Activated gamma-delta T cell treated with anti-CD3 and anti-CD28 coated beads, Interleukin-2, amount 50 U/mL, for 16 hours (primary cell): ENCODE measurements at places on chromosomes 6 and 20.

GRCh38 chr6:148375401-148375800, 32.8 kb downstream of the SASH1 start:
- no peak for DNase-seq

DNA sequence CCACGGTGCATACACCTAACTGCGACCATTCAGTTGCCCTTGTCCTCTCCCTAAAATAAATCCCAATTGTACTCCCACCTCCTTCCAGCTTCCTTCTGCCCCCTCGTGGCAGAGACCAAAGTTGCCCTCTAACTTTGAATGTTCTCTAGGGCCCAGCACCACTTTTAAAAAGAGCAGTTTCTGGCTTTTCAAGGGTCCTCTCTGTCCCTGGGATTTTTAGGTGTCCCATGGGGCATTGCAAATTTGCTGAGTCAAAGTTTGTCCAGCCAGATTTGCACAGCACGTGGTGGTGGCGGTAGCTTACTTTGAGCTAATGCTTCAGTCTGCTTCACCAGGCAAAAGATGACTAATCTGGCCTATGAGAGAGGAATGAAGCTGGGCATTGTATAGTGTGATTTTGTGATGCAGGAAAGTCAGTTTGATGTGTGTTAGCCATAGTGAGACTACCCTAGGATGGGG, 100.2 kb downstream of the PERP start:
- no peak for DNase-seq

GRCh38 chr6:106145741-106146227, 59.6 kb downstream of the PRDM1 start:
- no peak for DNase-seq

- no peak for DNase-seq
These were observed 231.5 kb upstream of the ID4 start for GRCh38 chr6:19605624-19606023.

- DNase-seq, result no peak
These were observed 8.3 kb downstream of the LRRN4 start for GRCh38 chr20:6045566-6045965.

DNA sequence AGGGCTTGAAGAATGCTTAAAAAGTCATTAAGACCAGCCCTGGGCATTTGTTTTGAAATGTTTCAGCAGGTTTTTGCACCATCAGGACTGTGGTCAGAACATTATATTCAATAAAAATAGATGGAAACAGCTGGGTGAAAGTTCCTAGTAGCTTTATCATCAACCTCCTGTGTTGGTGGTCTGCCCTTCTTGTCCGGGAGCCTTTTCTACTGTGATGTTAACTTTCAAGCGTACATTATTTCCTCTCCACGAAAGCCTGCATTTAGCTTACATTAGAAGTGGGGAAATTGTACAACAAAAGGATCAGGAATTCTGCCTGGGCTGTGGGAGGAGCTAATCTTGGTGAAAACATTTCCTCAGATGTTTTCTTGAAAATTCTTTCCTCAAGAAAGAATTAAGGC, 71.1 kb downstream of the LAMA4 start:
- no peak for DNase-seq

- DNase-seq, result no peak
These were observed 253.7 kb upstream of the RUNX2 start for GRCh38 chr6:45074439-45074838.

DNA sequence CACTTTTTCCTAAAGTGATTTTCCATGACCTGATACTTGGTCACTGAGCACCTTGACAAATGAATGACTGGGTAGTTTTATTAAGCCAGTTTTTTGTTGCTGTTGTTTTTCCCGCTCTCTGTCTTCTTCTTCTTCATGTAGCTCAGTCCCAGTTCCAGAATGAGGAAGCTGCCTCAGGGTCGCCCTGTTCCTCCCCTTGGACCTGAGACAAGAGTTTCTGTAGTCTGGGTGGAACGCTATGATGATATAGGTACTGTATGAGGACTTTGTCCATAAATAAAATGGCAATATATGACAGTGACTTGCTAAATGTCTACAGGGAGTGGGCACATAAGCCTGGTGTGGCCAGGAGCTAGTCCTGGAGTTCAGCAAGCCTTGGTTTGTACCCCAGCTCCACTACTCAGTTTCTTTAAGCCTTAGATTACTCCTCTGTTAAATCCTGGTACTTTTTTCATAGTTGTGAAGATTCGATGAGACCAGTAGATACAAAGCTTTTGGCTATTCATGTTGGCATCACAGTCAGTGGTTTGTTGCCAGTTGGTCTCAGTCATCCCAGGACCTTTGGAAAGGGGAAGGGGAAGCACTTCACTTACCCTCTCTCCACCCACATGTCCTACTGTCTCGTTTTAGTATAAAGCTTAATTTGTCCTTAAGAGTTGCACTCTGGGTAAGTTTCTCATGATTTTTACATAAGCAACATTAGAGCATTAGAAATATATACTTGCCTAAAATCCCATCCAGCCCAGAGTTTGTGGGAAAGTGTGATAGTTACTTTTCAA, 11.1 kb upstream of the ADIG start:
- no peak for DNase-seq

DNA sequence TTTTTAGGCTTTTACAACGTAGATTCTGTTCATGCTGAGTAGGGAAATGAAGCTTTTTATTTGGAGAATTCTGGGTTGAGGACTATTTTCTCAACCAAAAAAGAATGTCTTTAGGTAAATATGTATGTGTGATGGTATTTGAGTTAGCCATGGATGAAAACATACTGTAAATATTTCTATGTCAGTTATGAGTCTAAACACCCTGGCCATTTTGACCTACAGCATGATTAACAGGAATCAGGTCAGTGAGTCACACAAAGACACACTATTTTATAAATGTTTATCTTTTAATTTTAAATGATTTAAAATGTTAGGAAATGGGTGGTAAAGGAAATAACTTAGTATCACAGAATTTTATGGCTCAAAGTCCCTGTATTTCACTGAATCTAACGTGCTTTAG, 851.7 kb upstream of the MAP3K7 start:
- DNase-seq, result no peak

DNA sequence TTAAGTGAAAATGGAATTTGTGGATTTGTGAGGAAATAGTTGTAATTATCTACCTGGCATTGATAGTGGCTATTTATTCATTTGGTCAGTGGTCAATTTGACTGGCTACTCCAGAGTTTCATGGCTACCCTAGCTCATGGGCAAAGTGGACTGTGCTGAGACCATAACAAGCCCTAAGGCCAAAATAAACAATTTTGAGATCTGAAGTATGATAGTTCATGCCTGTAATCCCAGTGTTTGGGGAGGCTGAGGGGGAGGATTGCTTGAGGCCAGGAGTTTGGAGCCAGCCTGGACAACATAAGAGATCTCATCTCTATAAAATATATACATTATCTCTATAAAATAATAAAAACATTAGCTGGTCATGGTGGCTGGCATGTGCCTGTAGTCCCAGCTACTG, 311.7 kb downstream of the HIVEP2 start:
- no peak for DNase-seq

DNA sequence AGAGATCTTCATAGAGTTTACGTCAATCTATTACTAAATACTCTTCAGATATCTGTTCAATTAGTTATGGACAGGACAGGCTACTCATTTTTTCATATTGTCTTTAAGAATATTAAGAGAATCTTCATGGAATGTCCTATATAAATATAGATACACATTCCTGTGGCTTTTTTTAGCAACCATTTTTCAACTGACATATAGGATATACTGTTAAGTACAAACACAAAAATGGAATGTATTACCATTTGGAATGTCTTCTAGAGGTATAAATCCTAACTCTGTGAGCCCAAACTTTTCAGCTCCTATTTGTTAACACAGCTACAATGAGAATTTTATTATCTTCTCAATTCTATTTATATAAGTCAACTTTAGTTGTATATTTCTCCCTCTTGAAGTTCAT, 239.6 kb upstream of the DEFB112 start:
- DNase-seq, result no peak

- DNase-seq, result no peak
These were observed 14.0 kb downstream of the GMDS start for GRCh38 chr6:2231438-2231837.

- DNase-seq, result no peak
These were observed 245.8 kb upstream of the RAB32 start for GRCh38 chr6:146297815-146298214.

DNA sequence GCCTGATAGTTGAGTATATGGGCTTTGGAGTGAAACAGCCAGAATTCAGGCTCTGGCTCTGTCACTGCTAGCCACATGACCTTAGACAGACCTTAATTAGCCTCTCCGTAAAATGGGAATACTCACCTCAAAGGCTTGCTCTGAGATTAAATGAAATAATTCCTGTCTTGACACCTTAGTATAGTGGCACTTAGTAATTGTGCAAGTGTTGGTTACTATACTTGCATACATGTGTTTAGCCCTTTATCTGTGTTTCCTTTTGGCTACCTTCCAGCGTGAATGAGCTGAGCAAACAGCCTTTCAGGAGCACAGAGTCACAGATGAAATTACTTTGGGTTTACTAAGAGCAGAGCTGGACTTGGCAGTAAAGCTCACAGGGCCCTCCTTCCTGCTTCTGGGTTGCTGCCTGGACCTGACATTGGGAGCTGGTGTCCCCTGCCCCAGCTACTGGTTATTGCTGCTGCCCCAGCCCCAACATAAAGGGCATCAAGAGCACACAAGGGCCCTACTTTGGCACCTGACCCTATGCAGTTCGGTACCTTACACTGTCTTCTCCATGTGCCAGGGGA, 32.8 kb downstream of the CD164 start:
- DNase-seq, result no peak

- DNase-seq, result no peak
These were observed 2.6 kb upstream of the ANKRD6 start for GRCh38 chr6:89430201-89430962.
